ENCODE measurements at places on chromosomes 4 and X.

- DNase-seq, result no peak
Observed at GRCh38 chr4:5122114-5122513, 70.8 kb downstream of the STK32B start.

GRCh38 chrX:98523026-98523425 lies 1639.3 kb downstream of the RPA4 start:
- no peak for DNase-seq

GRCh38 chr4:183757060-183757459 lies 98.0 kb downstream of the TRAPPC11 start:
- no peak for DNase-seq

- DNase-seq, result no peak
Observed at GRCh38 chr4:6785572-6785925, 3.0 kb downstream of the KIAA0232 start.

DNA sequence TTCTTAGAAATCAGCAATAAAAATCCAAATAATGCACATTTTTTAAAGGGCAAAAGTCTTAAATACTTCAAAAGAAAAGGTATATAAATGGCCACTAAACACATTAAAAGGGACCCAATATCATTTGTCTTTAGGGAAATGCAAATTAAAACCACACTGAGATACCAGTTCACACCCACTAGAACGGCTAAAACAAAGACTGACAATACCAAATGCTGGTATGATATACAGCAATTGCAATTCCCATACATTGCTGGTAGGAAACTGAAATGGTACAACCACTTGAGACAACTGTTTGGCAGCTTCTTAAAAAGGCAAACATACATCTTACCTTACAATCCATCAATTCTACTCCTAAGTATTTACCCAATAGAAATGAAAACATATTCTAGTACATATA lies 33.7 kb downstream of the CAMK2D start:
- DNase-seq, result no peak

- DNase-seq, result no peak
Observed at GRCh38 chrX:153306527-153307115, 14.9 kb downstream of the PNMA6F start.

- no peak for DNase-seq
Observed at GRCh38 chr4:113263274-113263673, 213.8 kb downstream of the ANK2 start.

DNA sequence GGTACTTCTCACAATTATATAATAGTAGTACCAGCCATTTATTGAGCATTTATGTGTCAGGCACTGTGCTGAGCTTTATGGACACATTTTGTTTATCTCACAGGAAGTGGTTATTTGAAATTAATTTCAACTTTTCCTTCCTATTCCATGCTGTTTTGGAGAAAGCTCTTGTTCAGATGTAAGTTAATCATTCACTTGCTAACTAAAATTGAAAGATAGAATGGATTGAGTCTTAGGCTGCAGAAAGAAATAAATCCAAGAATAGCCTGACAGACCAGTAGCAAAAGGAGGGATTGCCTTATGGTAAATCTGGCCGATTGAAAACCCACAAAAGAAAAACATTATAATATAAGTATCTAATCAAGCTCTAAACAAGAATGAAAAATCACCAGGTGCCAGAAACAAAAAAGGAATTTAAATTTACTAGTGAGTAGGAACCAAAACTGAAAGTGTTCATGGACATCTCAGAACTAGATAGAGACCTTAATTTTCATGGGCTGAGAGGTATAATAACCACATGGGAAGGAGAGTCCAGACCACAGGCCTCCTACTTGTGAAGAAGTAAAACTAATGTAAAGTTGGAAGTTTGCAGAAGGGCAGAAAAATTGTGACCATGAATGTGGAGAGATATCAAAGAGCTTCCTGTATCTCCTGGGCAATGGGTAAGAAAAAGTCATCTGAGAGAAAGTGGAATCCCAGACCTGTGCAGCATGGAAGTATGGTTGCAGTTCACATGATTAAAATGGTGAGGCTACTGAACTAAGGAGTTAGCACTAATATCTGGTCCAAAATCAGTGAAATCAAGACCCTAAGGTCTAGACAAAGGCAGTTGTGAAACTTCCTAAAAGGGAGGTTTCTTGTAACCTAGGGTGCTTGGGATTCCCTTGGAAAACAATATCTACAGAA lies 38.0 kb downstream of the RADX start:
- no peak for DNase-seq

DNA sequence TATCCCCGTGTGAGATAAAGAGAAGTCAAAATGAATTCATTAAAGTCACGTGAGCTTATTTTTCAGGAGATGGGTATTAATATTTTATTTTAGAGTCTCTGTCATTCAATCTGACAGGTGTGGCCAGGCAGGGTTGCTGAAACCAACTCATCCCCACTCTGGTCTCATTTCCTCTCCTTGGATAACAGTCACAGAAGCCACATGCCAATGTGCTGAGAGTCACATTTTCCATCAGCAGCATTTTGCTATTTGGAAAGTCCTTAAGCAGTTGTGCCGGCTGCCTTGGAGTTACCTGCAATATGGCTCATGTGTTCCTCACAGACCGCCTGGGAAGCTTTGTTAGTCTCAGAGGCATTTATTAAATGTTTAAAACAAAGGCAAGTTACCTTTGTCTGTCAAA lies 302.3 kb downstream of the DCHS2 start:
- no peak for DNase-seq

DNA sequence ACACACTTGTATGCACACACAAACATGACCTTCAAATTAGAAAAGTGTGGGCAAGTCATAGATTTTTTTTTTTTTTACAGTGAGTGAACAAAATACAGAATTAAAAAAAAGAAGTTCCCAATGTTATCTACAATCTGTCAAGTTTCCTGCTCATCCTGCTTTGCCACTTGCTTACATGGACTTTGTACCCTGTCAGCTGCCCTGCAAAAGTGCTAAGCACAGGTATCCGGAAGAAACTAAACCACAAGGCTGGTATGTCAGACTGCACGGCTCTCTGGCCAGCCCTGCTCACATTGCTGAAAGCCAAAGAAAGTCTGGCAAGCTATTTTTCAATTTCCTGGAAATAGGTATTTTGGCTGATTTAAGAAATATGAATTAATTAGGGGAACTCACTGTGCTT lies 38.9 kb upstream of the BCLAF3 start:
- peak; percentile 82 for DNase-seq
